Stimulated activated CD4-positive, alpha-beta T cell treated with anti-CD3 and anti-CD28 coated beads, Interleukin-2, amount 100 ng/mL, for 48 hours (primary cell): ENCODE measurements at places on chromosomes 6 and 20.

GRCh38 chr20:52383995-52384621 is 192.5 kb upstream of the ZFP64 start:
- no peak for DNase-seq

DNA sequence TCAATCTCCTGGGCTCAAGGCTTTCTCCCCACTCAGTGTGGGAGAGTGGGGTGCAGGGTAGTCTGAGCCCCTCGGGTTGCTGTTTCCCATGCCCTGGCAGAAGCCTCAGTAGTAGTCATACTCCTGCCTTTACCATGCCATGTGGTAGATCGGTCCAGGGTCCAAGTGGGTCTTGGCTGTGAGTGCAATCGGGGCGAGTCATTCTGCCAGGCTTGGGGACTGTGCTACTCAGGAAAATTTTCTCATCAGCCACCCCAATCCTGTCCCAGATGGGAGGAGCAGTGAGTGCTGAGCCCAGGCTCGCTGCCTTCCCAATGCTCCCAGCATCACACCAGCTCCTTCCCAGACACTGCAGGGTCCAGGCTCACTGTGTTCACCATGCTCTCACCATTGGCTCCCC is 10.7 kb upstream of the RAET1L start:
- no peak for DNase-seq

GRCh38 chr6:135939208-135939591 is 87.7 kb downstream of the PDE7B start:
- no peak for DNase-seq

- DNase-seq, result no peak
Measured at GRCh38 chr20:44576297-44576696, 6.1 kb upstream of the PKIG start.

- DNase-seq, result no peak
Measured at GRCh38 chr20:24682496-24682985, 213.1 kb downstream of the SYNDIG1 start.

GRCh38 chr6:72553531-72554511 is 68.0 kb upstream of the KCNQ5 start:
- no peak for DNase-seq

DNA sequence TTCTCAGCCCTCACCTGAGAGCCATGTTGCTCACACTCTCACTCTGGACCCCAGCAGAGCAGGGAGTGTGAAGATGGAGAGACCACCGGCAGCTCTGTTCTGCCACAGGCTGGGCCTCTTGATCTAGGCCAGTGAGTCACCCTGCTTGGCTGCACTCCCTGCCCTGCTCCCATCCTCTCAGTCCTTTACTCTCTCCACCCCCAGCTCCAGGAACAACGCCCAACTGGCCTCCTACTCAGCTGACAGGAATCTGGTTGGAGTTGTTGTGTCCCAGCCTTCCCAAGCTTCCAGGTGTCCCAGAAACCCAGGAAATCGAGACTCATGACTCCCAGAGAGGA is at the start of gene PSORS1C1:
Gene PSORS1C1, plus strand, starts transcription at position 260 of the 338 bp plus-strand sequence. CDS start 14,833 bp downstream, outside the sequence.
- no peak for DNase-seq

GRCh38 chr20:36098364-36098763 is 56.2 kb upstream of the EPB41L1 start:
- DNase-seq, result no peak

GRCh38 chr20:61024390-61024789 is 227.7 kb upstream of the CDH4 start:
- DNase-seq, result no peak

GRCh38 chr6:20058912-20059311 is 153.4 kb downstream of the MBOAT1 start:
- DNase-seq, result no peak

DNA sequence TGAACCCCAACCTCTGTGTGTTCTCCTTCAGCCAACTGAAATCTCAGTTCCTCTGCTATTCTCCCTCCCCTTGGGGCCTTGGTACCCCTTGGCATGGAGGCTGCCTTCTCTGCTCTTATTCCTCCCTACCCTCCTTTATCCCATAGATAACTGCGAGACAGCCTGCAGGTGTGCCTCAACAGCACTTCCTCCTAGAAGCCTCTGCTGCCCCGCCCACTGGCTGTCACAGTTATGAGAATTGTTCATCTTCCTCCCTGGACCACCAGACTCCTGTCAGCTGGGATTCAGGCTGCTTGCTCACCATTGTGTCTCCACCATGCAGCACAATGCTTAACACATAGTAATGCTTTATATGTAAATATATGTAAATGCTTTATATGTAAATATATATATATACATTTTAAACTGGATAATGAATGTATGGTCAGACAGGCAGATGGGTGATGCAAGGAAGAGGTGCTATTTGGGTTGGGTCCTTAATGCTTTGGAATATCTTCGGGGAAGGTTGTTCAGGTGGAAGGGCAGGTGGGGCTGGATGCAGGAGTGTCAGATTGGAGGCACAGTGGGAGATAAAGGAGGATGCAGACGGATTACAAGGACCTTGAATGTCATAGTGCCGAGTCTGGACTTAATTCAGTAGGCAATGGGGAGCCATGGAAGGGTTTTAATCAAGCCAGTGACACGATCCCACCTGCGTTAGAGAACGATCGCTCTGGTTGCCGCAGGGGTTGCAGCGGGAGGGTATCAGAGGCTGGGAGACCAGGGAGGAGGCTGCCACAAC is 4.9 kb downstream of the CDH22 start:
- DNase-seq, result no peak

DNA sequence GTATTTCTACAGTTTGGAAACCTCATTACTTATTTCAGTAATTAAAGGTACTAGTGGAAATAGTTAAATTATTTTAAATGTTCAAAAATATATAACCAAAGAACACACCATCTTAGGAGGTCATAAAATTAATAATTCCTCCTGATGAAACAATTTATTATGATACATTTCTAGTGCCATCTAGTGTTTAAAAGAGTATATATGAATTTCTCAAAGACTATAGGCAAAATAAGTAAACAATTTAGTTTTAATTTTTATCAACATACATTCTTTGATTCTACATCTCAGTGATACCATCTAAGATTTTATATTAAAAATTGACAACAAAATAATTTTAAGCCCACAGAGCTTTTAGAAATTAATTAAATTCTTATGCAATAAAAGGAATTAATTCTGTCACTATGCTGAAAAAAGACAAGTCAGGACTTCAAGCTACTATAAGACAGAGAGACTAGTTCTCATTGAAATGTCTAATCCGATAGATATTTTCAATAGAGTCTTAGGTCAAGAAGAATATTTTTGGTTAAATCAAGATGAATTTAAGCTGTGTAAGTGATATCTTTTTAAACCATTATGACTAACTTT is 107.8 kb upstream of the RNF217 start:
- no peak for DNase-seq

DNA sequence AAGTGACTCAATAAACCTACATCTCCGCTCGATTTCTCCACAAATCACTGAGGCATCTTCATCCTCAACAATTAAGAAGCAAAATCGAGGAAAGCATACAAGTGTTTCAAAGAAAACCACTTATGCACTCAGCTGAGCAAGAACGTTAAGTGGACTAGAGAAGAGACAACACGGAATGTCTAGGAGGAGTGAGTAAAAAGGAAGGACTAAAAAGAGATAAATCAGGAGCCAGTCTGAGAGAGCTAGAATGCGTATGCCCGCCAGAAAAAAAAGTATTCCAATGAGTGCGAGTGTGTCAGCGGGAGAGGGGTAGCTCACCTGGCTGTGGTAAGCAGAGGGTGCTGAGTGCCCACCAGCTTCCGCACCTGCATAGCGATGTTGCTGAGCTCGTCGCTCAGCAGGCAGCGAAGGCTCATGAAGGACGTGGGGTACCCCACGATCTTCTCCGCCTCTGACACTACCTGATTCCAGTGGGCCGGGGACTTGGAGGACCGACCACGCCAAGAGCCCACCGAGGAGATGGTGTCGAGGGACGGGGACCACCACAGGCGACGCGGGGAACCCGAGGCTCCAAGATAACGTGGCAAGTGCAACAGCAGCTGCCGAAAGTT is 587 bp downstream of the PDSS2 start:
- DNase-seq, result no peak

DNA sequence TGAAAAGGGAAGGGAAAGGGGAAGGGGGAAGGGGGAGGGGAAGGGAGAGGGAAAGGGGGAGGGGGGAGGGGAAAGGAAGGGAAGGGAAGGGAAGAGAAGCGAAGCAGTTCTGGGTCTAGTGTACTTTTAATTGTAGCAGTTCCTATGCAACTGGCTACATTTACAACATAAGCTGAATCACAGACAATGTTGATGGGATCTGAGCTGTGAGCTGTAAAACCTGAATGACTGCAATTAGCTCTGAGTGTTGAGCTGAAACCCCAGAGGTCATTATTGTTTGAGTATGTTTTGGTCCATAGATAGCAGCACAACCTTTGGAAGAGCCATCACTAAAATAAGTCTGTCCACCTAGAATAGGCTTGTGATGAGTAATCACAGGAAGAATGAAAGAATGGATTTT is 7.2 kb upstream of the ABHD12 start:
- no peak for DNase-seq

GRCh38 chr20:40956542-40957264 is 71.9 kb upstream of the TOP1 start:
- no peak for DNase-seq

- no peak for DNase-seq
Measured at GRCh38 chr20:4947817-4948559, 53.3 kb downstream of the SLC23A2 start.

DNA sequence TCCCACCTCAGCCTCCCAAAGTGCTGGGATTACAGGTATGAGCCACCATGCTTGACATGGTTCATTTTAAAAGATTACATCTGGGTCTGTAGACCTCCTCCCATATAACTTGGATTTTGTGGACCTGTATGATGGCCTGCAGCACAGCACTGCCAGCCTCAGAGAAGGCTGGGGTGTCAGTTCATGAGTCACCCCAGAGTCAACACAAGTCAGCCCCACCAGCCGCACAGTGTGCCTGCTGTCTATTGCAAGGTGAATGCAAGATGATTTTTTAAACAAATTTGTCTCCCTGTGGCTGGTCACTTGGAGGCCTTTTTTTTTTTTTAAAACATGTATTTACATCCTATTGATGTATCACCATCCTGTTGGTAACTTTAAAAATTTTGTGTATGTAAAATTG is 76.7 kb downstream of the RREB1 start:
- no peak for DNase-seq

GRCh38 chr6:87990871-87991270 is 56.8 kb upstream of the SPACA1 start:
- DNase-seq, result no peak

DNA sequence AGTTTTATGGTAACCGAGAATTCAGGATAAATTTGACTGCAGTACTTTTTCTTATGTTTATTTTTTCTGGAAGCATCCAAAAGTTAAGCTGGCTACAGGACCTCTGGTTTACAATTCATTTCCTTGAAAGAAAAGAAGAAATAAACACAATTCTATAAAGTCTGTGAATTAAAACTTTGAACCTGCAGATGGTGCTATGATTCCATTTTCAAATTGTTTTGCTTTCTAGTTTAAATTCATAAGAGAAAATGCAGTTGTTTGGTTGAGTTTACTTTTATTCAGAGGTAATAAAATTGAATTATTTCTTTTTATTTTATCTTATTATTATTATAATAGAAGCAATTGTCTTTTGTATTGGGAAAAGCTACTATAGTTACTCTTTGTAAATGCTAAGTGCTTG is 1.8 kb upstream of the VIP start:
- no peak for DNase-seq

DNA sequence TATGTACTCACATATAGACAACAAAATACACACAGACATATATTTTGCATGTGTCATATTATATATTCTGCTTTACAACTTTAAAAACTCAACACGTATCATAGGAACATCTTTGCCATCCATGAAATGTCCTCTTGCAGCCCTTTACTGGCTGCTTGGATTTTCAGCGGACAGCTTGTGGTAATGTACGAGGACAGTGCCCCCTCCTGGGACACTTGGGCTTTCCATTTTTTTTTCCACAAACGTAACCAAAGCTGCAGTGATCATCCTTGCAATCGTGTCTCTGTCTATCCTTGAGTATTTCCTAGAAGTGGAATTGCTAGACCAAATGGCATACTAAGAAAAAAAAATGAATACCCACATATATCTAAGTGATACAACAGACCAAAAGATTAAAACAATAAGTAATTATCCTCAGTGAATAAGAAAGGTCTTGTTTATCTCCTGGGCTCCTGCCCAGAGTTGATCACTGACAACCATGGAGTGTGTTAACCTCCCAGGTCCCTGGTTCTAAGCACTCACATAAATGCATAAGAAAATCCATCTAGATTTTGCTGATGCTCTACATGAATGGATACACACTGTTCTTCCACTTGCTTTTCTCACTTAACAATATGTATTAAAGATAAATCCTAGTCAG is 18.1 kb downstream of the BPI start:
- DNase-seq, result no peak

- DNase-seq, result no peak
Measured at GRCh38 chr6:136795996-136796395, 3.7 kb upstream of the MAP3K5 start.

GRCh38 chr6:5083307-5083583 is 1.9 kb upstream of the PPP1R3G start:
- no peak for DNase-seq

DNA sequence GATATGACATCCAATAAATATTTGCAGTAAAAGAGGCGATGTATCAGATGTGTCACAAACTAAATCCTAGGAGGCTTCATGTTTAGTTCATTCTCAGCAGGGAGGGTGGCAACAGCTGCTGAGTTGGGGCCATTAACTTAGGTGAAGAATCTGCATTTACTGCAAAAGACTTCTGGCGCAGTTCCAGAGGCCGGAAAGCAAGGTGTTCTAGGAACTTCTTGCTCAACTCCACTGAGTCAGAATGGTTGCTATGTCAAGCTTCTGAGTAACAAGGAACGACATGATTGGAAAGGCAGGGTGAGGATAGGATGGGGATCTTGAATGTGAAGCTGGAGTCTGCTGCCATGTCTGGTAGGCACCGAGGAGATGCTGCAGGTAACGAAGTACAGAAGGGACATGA is 11.7 kb downstream of the ADNP start:
- DNase-seq, result no peak

DNA sequence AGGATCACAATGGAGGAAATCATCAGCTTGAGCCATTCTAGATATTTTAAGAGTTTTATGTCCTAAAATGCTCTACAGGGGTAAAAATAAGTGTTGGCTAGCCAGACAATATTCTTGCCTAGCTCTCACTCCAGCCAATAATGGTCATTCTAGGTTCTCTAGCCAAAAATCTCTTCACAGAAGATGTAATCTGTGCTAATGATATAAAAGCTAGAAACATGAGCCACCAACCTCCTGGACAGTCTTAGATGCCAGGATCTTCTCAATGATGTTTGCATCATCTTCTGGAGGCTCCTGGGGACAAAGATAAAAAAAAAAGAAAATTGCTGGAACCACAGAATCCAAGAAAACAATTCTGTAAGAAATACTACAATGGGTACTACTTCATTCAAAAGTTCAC is 119.1 kb downstream of the CHD6 start:
- DNase-seq, result no peak

DNA sequence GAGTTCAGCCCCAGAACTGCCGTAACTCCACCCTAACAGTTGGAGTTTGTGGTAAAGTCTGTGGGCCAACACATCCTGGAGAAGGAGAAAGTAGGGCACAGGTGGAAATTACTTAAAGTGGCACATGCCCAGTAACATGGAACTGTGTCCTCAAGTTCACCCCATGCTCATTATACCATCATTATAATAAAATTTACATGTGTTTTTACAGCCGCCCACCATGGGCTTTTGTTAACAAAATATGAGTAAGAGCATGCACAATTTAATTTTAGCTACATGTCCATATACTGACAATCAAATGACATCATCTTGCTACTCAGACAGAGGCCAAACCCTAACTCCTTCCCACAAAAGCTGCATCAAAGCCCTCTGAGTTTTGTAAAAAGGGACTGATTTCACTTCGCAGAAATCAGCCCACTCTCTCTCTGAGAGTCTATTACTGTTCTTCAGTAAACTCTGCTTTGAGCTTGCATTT is 17.3 kb upstream of the ELOVL4 start:
- no peak for DNase-seq
